Spinal cord (tissue), 10 donors: ENCODE measurements at places on chromosomes 3 and 15. TPM values are rescaled to one million over a fixed set of nuclear protein-coding genes. Genes with fewer than 3 reads are reported as not detected.

GRCh38 chr3:140187656-140188221, 252.8 kb downstream of the CLSTN2 start:
- no peak for DNase-seq

DNA sequence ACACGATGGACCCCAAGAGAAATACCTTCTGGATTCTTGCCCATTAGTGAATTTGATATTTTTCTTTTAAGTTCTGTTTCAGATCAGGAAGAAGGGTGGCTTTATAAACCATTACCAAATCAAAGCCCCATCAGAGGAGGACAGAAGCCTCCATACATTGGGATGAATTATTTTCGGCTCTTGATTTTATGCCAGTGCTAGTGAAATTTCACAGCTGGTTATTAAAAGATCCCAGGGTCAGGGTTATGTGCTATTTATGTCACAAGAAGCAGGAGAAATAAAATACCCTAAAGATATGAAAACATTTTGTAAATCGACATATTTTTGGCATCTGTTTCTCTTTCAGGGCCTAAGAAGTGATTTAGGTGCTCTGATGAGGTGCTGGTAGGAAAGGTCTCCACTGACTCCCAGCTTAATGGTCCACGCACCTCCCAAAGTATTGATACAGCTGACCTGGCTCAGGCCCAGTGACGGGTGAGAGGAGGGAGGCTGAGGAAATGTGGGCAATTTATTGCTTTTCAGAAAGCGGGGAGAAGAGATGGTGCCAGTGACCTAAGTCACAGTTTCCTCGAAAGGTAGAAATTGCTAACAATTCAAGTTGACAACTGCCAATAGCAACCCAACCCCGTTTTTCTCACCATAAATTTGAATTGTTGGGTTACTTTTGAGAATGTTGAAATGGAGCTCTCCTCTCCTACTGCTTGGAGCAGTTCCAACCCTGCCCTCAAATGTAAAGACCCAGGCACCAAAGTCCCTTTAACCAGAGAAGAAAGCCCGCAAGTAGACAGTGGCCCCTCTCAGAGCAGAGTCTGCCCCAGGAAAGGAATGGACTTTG, 315.6 kb upstream of the NR2E3 start:
- no peak for DNase-seq

- DNase-seq, result no peak
Measured at GRCh38 chr3:134798681-134799311, 3.7 kb downstream of the EPHB1 start.

DNA sequence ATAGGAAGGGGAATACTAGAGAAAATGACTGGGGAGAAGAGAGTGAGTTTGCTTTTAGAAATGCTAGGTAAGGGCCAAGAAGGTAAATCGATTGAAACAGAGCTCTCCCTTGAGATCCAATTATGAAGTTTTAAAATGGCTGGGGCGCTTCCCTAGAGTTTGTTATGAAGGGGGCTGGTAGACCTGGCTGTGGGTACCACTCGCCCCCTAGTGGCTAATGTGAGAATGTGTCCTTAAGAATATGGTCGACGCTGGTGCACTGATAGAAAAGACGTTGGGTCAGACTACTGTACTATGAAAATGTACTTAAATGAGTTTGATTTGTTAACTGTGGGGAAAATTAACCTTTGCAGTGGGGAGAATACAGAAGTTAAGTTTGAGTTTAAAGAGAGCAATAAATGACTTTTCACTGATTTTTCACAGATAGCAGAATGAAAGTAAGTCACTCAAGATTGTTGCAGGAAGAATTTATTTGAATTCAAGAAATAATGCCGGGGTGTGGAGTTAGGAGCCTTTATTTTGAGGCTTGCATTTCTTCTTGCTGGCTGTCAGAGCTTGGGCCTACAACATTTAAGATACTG, 9.2 kb downstream of the TMPRSS7 start:
- DNase-seq, result peak; percentile 47

GRCh38 chr3:50714946-50715345, 40.2 kb downstream of the DOCK3 start:
- DNase-seq, result peak; percentile 29

DNA sequence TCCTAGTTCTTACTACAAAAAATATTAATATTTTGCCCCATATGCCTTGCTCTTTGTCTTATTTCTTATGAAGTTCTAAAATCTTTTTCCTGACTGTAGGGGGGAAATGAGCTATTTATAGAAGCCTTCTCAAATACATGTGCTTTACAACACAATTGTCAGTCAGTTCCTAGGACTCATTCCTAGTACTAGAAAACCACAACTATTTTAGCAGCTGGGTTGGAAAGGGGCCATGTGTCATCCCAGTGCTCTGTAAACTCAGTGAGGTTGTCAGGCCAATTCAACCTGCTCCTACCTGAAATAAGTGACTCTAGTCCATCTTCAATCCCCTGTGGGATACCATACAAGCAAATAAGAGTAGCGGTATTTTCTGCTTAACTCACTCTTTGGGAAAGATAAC, 153.8 kb downstream of the ULK4 start:
- no peak for DNase-seq

GRCh38 chr3:13289771-13290285, 130.3 kb downstream of the NUP210 start:
- no peak for DNase-seq

GRCh38 chr3:17307482-17307881, 422.7 kb downstream of the PLCL2 start:
- DNase-seq, result no peak

- DNase-seq, result no peak
Measured at GRCh38 chr15:31399544-31400171, 73.0 kb downstream of the KLF13 start.

DNA sequence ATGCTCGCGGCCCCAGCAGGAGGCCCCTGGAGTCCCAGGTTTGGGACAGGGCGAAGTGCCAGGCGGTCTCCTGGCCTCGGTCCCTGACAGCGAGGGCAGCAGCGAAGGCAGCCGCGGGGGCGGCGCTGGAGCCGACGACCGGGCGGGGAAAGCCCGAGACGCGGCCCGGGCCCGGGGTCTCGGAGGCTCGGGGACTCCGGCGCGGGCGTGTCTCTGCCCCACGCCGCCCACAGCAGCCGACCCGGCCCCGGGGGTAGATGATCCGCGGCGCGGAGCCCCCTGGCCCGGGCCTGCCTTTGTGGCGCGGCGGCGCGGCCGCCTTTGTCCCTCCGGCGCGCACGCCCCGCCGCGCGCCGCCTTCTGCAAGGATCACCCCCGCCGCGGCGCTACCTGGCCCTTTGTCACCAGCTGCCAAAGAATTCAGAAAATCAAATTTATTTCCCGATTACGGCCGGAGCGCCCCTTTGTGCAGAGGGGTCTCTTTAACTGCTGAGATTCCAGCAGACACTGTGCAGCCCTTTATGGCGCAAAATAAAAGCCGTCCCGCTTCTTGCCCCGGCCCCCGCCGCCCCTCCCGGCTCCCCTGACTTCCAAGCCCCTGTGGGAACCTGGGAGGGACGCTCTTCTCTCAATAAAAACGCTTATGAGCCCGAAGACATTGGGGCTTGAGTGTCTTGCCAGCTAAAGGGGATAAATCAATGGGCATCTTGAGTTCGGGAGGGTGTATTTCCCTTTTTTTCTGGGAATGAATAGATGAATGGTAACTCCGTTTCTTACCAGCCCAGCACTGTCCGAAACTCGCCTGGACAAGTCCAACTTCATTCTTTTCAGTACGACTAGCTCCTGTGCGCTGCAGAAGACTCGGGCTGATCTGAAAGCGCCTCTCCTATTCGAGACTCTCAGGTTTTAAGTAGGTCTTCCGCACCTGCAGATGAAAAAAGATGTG, 68.4 kb downstream of the HES1 start:
- DNase-seq, result no peak

DNA sequence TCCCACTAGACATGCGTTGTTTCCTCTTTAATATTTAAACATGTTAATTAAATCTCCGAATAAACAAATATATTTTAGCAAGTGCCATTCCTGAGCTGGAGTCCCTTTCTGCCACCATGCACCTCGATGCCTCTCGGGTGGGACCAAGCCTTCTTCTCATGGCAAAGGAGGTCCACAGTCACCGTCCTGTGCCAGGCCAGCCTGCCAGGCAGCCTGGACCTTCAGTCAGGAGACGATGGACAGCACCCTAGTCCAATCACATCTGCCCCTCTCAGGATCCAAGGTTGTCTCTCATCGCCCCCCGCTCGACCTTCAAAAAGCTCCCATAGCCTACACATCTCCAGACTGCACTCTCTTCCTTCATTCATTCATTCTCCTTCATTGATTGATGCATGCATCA, 22.6 kb downstream of the NTRK3 start:
- DNase-seq, result no peak

DNA sequence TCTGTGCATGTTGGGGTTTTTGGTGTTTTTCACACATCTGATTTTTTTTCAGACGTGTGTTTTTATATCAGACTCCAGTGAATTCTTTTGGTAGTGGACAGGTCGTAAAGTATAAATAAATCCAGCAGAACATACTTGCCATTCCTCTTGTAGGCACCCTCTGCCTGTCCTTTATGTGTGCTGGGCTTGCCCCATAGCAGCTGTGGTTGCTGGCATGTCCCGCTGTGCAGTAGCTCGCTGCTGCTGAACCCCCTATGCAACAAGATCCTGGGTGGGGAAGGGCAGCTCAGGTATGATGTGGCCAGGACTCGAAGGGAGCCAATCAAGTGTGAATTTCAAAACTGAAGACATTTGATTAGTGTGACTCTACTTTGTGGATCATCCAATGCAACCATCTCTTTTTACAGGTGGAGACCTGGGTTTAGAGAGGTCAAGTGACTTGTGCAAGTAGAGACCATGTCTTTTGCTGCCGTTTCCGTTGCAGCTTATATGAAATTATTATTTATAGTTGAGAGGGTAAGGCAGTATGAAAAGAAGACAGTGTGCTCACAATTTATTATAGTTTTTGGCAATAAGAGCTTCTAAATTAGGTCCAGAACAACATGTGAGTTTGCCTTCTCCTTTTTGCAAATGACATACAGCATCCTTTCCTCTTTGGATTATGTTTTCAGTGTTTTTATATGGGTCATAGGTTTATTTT, 350.8 kb upstream of the C2CD4B start:
- no peak for DNase-seq

- no peak for DNase-seq
Measured at GRCh38 chr3:124234852-124235252, 242.9 kb upstream of the ROPN1 start.

GRCh38 chr3:187013159-187013716, 82.9 kb downstream of the ST6GAL1 start:
- DNase-seq, result no peak

- DNase-seq, result no peak
Measured at GRCh38 chr3:14810070-14810791, 8.5 kb upstream of the FGD5 start.

- no peak for DNase-seq
Measured at GRCh38 chr3:46890132-46890531, 12.6 kb downstream of the PTH1R start.

DNA sequence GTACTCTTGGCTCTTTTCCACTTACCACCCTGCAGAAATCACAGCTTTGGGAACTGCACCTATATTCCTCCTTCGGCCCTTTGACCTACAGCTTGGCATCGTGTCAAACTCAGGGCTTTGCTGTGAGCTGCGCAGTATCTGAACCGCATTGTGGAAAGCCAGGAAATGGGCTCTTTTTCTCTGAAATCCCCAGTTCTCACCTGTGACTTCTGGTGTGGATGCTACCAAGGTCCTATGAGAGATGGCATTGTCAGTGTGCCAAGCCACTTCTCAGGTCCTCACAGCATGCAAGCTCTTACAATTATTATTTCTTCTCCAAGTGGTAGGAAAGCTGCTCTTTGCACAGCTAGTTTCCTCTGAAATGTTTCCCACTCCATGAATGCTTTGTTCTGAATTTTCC, 450.6 kb upstream of the TBL1XR1 start:
- DNase-seq, result no peak

CNTN3 gene
- 24.1 TPM for total RNA-seq

SUSD5 gene
- 3.6 TPM for total RNA-seq

SHQ1 gene
- total RNA-seq, result 16.3 TPM

PCOLCE2 gene
- 6.8 TPM for total RNA-seq

P2RY1 gene
- 22.0 TPM for total RNA-seq

PPM1M gene
- total RNA-seq, result 7.9 TPM
